CD4-positive, alpha-beta T cell treated with Interleukin-17A for 1 hour (primary cell): ENCODE measurements at places on chromosomes 12 and 14.

DNA sequence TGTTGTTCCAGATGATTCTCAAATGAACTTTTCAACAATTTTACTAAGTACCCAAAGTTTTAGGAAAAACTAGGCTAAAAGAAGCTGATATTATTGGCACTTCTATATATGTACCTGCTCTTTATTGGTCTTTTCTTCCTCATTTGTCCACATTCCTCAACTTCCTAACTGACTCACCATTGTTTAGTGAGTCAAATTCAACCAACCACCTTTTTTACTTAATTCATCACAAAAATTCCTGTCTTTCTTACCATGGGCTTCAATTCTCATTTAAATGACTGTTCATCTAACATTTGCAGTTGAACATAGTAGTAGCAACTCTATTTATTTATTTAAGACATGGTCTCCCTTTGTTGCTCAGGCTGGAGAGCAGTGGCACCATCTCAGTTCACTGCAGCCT, 47.6 kb upstream of the SLC2A13 start:
- no peak for DNase-seq

GRCh38 chr14:57818511-57818910, 47.4 kb downstream of the SLC35F4 start:
- no peak for DNase-seq

- no peak for DNase-seq
Observed at GRCh38 chr12:96979532-96979931, 72.5 kb downstream of the NEDD1 start.

- no peak for DNase-seq
Observed at GRCh38 chr12:27506645-27507189, 17.3 kb upstream of the PPFIBP1 start.

GRCh38 chr14:104385111-104385510, 194.5 kb upstream of the C14orf180 start:
- no peak for DNase-seq

DNA sequence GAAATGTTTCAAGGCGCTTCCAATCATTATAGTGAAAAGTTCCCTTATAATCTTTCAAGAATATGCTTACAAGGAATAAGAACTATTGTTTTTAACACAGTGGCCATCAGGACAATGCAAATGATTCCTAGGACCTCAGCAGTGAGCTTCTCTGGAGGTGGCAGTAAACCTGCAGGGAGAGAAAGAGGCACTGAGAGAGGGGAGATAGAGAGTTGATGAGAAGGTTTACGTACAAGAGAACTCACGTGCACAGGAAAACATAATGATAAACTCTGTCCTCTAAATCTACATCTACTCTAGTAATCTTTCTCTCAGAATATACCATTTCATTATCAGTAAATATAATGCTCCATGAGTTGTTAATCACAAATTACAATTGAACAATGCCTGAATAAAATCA, 715 bp downstream of the KLRC4 start:
- DNase-seq: no peak

DNA sequence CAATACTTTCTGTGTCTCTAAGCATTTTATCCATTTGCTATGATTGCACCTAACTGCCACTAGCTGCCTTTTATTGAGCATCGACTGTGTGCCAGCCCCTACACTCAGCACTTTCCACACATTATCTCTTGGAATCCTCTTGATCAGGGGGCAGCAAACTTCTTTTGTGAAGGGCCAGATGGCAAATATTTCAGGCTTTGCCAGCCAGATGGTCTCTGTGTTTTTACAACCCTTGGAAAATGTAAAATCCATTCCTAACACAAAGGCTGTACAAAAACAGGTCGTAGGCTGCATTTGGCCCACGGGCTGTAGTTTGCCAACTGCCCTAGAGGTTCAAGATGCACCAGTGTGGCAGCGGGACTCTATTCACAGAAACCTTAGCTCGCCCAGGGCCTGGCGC, 19.5 kb downstream of the FOXN4 start:
- DNase-seq: no peak

DNA sequence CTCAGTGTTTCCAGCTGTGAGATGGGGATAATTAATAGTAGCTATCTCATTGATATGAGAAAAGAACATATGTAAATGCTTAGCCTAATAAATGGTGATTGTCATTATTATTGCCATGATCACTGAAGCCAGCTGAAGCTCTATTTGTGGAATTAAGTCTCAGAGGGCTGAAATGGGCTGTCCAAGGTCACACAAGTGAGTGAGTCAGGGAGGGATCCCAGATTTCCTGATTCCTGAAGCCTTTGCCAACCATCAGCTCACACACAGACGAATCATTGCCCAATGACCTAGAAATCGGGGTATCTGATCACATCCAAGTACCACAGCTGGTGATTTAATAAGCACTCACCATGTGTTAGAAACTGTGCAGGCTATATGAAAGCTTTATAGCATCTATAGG, 21.6 kb upstream of the TMEM229B start:
- no peak for DNase-seq

DNA sequence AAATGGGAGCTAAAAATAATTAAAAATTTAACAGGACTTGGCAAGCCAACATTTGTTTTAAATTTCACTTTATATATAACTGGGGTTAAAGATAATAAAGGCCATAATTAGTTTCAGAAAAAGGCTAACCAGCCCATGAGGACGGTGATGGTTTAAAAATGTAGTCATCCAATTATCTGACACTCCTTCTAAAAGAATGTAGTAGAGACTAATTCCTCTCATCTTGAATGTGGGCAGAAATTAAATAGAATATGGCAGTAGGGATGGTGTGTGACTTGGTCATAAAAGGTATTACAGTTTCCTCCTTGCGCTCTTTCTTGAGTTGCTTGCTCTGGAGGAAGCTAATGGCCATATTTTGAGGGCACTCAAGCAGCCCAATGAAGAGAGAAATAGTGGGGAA, 49.1 kb upstream of the PTPRB start:
- no peak for DNase-seq

DNA sequence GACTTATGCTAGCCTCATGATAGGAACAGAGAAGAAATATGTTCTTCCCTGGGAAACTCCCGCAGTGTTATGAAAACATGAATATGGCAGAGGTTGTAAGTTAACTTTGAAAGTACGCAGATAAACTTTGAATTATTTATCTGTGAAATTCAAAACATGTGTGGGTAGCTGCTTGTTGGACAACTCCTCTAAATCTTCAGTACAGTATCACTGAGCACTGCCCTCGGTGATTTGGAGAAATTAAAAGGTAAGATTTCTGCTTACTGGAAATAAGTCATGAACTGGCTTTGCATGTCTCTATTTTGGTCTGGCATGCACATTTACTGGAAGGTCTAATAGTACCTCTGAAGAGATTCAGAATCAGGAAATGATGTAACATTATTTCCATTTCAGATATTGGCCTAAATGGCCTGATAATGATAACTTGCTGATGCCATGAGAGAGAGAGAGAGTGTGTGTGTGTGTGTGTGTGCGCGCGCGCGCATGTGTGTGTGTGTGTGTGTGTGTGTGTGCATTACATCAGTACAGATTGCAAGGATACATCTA, 1441.9 kb upstream of the FLRT2 start:
- no peak for DNase-seq

DNA sequence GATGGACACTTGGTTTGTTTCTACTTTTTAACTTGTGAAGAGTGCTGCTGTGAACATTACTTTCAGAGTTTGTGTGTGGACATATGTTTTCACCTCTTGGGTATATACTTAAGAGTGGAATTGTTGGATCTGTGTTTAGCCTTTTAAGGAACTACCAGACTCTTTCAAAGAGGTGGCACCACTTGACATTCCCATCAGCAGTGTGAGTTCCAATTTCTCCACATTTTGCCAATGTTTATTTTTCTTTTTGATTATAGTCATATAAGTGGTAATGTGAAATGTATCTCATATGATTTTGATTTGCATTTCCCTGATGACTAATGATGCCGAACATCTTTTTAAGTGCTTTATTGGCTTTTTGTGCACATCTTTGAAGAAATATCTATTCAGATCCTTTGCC, 44.8 kb downstream of the ARHGAP5 start:
- no peak for DNase-seq

- DNase-seq: no peak
Observed at GRCh38 chr14:58662018-58662417, 24.3 kb downstream of the DACT1 start.

DNA sequence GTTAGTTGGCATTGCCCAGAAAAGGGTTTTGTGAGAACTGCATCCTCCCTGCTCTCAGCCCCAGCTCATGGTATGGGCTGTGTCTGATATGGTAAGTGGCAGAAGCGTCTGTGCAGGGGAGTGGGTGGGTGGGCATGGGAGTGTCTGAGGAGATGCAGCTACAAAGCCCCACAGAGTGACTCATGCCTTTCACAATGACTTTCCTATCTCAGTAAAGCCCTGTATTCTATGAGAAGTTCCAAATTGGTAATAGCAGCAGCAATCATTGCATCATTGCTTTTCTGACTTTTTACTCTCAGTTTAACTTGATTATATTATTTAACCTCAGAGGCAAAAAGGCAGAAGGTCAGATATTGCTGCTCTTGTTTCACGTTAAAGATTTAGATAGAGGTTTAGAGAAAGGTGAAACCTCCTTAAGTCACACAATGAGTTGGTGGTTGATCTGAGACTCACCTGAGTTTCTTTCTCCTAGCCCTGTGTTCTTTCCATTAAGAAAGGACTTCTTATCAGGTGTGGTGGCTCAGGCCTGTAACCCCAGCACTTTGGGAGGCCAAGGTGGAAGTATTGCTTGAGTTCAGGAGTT, 171.7 kb downstream of the SLC5A8 start:
- DNase-seq: no peak

- DNase-seq: no peak
Observed at GRCh38 chr12:47834199-47834903, 14.6 kb upstream of the HDAC7 start.

DNA sequence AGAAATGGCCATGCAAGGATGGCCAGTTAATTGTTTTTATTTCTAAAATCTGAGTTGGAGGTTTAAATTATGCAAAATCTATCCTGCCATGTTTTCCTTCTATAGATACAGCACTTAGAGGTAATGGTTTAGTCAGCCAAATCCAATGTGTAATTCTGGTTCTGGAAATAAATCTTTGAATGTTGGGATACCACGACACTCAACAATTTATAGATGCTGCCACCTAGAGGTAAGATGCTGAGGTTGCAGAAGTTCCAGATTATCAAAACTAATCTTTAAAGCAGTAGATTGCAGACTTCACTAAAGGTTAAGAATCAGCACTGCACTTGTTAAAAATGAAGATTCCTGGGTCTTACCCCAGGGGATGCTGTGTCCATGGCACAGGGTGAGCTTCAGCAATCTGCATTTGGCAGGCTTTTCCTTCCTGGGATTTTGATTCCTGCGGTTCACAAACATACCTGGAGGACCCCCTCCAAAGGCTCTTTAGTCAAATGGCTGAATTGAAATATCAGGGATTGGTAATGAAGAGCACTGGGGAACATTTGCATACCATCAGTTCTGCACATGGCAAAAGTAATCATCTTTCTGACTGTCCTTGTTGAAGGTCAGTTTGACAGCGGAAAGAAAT, 53.4 kb upstream of the ANO4 start:
- DNase-seq: peak; percentile 16

DNA sequence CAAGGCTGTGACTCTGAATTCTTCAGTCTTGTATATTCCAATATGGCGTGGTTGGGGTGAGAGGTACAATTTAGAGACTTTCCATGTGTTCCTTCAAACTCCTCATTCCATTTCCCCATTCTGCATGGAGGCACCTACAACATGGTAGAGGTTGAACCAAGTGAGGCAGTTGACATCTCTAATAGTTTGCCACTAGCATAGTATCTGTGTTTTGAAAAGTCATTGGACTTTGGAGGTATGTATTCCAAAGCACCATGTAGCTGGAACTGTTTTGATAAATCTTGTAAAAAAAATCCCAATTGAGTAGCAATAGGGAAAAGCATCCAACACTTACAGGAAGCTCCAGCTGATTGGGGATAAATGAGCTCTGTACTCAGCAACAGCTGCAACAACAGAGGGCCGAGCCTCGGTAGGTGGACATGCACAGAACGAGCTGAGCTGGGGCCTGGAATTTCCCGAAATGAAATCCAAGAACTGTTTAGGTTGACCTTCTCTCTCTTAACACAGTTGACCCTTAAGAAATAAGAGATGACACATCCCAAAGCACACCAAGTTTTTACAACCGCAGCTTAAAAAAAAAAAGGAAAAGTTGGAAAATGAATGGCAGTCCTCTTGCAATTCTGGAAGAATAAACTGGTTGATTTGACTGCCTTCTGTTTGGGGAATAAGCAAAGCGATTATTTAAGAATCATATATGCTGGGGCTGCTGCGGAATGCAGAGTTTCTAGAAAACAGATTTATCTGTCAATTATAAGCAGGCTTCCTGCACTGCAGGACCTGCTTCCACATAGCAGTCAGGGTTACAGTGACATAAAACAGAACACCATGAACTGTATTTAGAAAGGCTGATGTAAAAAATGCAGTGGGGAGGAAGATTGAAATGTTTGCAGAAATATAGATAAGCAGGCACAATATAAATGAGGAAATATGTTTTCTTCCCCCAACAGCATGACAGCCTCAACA, 194.6 kb upstream of the KRR1 start:
- DNase-seq: no peak

DNA sequence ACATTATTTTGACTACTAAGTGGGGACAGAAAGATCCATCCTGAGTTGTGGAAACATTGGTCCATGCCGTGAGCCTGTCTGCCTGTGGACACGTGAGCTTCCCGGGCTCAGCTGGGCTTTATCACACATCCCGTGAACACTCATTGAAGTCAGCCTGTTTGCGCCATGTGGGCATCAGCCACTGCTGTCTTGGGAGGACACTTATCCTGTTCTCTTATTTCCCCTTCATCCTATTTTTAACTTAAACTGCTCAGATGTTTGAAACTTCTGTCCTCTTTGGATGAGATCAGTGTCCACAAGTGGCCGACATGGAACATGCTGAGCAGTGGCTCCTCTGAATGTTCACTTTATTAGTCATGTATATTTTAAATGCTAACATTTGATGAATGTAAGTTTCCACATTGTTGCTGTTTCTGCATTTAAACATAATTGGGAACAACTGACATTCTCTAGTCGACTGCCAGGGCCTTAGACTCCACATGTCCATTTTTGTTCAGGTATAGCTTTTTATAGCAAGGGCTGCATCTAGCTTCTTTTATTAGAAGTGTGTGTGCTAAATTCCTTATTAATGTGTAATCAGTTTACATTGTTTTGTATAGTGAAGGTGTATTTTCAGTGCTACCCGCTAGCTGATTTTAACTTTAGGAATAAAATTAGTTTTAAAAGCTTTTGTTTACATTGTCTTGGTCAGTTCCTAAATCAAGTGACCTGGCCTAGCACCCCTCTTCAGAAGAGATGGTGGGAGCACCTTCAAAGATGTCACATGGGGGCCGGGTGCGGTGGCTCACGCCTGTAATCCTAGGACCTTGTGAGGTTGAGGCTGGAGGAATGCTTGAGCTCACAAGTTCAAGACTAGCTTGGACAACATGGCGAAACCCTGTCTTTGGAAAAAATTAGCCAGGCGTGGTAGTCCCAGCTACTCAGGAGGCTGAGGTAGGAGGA, 24.0 kb downstream of the RNF34 start:
- no peak for DNase-seq

- no peak for DNase-seq
Observed at GRCh38 chr12:79420146-79420618, 270.6 kb downstream of the PAWR start.
